ENCODE measurements at places on chromosomes 2 and 18.

DNA sequence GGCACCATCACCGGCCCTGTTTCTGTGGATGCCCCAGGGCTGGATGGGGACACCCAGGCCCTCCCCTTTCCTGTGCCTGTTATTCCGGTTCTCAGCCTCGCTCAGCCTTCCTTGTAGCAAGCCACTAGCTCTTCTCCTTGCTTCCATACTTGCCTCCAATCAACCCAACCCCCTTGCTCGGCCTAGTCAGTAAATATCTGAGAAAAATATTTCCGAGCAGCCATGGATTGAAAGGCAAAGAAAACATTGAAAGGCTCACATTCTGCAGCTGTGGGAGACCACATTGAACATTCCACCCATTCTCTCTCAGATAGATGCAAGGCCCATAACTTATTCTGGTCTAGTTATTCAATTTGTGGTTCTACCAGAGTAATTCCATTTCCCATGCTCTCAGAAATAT, 114.9 kb downstream of the SPP2 start:
- no peak for DNase-seq

DNA sequence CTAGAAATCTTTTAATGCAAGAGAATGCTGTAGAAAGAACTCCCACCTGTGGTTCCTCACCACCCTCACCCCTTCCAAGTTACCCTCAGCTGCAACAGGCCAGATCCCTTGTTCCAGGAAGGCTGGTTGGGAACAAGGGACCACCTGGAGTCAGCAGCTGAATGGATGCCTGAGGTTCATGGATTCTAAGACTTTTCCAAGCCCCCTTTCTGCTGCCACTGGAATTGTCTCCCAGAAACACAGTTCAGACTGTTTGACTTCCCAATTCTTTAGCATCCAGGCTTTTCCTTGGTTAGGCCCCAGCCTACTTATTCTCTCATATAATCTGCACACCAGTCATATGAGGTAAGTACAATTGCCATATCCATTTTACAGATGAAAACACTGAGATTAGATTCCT, 8.0 kb upstream of the ADCY3 start:
- no peak for DNase-seq

DNA sequence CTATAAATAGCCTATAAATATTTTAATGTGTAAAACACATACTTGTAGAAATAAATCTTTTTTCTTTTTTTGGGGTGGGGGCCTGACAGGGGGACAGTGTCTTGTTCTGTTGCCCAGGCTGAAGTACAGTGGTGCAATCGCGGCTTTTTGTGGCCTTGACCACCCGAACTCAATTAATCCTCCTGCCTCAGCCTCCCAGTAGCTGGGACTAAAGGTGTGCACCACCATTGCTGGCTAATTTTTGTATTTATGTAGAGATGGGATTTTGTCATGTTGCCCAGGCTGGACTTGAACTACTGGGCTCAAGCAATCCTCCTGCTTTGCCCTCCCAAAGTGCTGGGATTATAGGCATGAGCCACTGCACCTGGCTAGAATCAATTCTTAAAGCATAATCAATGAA, 37.6 kb downstream of the NPC1 start:
- no peak for DNase-seq

DNA sequence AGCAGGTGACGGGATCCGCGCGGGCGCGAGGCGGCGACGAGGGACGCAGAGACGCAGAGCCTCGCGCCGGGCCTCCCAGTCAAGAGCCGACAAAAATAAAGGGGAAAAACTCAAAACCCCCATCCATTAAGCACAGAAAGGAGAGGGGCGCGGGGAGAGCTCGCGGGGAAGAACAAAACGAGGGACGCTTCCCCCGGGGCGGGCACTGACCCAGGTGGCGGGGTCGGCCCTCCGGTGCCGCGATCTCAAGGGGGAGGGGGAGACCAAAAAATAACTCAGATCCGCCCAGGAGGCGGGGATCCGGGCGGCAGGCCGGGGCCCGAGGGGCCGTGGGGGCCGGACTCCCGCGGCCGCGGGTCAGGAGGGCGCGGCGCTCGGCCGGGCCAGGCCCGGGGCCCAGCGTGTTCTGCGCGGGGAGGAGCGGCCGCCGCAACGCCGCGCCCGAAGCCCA, 597 bp downstream of the RNF103 start:
- peak; percentile 54 for DNase-seq

GRCh38 chr2:42047488-42048298, at the start of gene PKDCC:
Gene PKDCC, plus strand, starts transcription at chr2:42048021. Its CDS starts 179 bp downstream, at chr2:42048200.
- DNase-seq: peak; percentile 52

GRCh38 chr2:215332872-215333595, 21.2 kb downstream of the ATIC start:
- DNase-seq: no peak

DNA sequence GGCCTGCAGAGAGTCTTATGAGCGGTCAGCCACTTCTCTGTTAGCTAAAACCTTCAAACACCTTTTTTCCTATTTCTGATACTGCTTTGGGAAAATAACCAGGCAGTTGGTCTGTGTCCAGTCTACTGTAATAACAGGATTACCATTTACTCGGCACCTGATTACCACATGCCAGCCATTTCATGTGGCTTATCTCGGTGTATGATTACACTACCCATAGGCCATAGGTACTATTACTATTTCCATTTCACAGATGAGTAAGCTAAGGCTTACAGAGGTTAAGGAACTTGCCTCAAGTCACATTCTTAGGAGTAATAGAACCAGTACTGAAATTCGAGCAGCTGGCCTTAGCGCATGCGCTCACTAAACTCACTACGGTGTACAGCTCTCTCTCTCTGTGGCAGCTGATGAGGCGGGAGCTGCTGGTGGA, 147.2 kb upstream of the L3MBTL4 start:
- no peak for DNase-seq

DNA sequence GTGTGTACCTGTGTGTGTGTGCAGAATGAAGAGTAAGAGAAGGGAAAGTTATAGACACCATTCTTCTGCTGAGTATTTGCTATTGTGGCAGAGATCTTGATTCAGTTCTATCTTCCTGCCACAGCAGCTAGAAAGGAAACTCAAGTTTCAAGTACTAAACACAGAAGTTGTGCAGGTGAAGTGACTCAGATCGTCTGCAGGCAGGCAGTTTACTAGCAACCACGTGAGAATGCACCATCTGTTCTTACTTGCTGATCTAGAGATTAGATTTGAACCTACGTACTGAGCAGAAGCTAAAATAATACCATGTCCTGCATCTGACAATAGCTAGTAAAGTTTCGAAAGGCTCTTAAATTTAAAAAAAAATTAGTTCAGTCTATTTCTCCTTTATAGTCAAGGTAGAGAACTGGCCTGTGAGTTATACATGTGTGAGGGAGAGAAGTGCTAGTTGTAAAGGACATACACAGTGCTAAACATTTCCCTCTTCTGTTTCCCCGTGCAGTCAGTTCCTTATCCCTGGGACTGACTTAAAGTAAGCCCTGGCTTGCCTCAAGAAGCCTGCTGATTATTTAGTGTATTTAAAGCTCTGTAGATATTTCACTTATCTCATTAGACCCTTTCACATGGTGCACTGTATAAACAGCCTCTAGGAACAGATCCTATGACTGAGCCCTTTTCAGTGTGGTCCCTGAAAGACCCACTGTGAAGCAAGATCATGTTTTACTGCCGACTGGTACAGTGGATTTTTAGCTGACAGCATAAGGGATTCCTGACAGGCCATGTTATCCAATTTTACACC, 45.0 kb downstream of the SLC38A11 start:
- DNase-seq: peak; percentile 69

DNA sequence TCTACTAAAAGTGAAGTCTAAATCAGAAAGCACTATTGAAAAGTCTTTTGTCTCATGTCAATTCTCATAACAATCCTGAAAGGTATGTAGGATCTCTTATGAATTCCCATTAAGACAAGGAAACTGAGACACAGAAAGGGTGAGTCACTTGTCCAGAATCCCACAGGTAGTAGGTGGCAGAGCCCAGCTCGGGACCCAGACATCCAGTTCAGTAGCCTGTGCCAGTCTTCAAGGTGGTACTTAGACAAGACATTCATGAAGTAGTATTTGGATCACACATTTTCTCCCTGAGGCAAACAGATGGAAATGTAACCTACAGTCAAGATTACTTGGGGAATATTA, 14.8 kb upstream of the PARD3B start:
- DNase-seq: no peak

GRCh38 chr2:230984393-230985220, 11.3 kb upstream of the SPATA3 start:
- no peak for DNase-seq

GRCh38 chr2:216059233-216059834, 22.3 kb downstream of the PECR start:
- peak; percentile 24 for DNase-seq

GRCh38 chr2:152588998-152589397, 128.3 kb downstream of the PRPF40A start:
- no peak for DNase-seq

- no peak for DNase-seq
These were observed 110.7 kb upstream of the ZEB2 start for GRCh38 chr2:144630459-144631215.

DNA sequence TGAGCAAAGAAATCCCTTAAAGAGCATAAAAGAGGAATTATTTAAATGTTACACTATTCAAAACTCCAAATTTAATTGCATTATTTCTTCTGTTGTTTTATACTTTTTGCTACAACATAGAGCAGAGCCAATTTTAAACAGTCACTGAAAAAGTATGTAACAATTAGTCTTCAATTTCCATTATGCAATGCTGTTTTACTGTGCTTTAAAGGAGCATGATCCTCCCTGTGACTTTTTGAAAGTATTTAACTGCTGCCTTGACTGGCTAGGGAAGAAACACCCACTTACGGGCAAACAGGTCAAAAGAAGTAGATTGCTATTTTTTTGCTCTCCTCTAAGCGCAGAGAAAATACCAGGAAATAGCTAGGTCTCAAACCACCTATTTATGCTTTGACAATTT, 217.4 kb upstream of the GCFC2 start:
- no peak for DNase-seq

DNA sequence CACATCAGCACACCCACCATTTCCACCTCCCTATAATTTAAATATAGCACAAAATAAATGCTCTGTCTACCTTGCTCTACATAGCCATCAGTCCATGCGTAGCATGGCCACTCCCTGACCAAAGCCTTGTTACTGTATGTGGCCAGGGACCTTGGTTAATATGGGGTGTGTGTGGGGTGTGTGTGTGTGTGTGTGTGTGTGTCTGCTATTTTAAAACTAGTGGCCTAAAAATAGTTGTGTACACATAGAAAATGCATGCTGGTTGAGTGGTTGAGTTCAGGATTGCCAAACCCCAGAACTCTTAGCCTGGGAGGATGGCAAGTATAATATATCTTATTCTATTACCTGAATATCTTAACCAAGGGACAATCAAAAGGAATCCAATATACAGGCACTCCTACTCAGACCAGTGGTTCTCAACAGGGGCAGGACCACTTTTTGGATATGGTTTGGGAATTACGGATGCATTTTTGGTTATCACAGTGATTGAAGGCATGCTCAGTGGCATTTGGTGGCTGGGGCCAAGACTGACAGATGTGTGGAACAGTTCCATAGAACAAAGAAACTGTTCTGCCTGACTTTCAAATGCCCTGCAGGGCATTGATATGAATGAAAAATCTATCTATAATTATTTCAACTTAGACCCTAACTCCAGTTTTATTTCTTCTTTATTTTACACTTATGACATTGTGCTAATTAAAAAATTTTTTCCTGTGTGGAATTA, 72.3 kb upstream of the PSME4 start:
- DNase-seq: no peak

- peak; percentile 39 for DNase-seq
These were observed at the start of gene ERFE for GRCh38 chr2:238158509-238159070. Gene ERFE, plus strand, starts transcription at chr2:238158970. Its CDS starts 38 bp downstream, at chr2:238159008.

GRCh38 chr2:241454837-241455485, 53.4 kb downstream of the STK25 start:
- DNase-seq: no peak

DNA sequence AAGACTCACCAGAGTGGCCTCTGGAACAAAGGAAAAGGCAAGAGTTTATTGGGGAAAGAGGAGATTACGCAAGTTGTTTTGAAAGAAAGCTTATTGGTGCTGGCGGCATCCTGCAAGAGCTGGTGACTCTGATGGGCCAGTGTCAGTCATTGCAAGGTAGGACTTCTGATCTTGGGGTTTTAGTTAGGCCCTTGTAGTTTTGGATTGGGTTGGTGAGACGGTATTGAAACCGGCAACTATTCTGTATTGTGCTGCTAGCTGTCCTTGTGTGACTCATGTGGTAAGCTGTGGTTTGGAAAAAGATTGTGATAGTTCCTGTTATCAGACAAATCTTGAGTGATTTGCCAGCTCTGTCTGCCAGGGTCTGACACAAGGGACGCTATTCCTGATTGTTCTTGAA, 159.1 kb upstream of the PIEZO2 start:
- no peak for DNase-seq

DNA sequence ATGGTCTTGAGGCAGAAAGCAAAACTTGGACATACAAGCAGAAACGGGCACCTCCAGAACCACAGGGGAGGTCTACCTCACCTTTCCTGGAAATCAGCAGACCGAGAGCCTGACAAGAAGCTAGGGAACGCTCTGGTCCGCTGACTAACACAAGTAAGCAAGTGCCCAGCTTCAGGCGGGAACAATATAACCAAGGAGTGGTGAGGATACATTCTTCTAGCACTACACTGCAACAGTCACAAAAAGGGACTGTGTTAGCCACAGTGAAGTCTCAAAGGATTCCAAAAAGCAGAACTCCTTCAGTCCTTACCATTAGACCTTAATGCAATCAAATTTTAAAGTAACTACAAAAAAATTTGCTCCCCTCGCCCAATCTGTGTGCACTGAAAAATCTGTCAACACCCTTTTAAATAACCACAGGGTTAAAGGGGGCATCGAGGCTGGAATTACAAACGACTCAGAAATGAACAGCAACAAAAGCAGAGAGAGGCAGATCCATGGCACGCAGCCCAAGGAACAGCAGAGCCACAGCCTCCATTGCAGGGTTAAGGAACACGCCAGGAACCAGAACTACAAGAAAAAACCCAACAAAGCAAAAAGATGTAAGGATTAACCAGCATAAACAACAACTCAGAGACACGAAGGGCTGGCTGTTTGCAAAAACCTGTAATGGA, 7.1 kb downstream of the THAP4 start:
- DNase-seq: no peak

- DNase-seq: no peak
These were observed 371.1 kb upstream of the ID2 start for GRCh38 chr2:8310557-8311455.

DNA sequence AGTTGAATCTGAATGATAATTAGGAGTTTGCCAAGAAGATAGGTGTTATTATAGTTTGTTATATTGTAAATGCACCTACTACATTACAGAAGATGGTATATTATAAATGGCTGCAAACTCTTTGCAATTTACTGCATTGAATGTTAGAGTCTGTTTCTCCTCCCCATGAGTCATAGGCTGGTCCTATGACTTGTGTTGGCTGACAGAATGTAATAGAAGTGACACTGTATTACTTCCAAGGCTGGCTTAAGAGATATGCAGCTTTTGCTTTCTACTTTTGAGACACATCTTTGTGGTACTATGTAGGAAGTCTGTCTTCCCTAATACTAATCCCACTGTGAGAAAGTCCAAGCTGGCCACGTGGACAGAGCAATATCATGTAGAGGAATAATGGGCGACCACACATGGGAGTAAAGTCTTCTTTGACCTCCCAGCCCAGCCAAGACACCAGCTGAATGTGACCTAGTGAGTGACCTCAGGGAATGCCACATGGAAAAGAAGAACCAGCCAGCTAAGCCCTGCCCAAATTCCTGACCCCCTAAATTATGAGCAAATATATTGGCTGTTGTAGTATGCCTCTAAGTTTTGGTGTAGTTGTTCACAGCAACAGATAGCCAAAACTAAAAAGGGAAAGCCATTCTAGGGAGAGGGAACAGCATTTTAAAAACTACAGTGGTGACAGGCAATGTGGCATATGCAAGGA, 6.8 kb upstream of the DDX1 start:
- no peak for DNase-seq

All from HT-29 (cell line).